ENCODE measurements at places on chromosomes 7 and 10.

DNA sequence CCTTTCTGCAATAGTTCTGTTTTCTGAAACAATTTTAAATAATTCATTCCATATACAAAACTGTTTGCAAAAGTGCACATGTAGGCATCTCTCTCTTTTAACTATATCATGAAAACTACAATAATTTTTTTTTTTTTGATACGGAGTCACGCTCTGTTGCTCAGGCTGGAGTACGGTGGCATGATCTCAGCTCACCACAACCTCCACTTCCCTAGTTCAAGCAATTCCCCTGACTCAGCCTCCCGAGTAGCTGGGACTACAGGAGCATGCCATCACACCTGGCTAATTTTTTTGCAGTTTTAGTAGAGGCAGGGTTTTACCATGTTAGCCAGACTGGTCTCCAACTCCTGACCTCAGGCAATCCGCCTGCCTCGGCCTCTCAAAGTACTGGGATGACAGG, 44.0 kb upstream of the SEMA3A start:
- no peak for DNase-seq

- no peak for DNase-seq
Measured at GRCh38 chr7:81469153-81469868, 300.5 kb downstream of the HGF start.

GRCh38 chr7:92634205-92634604, 44.0 kb upstream of the FAM133B start:
- DNase-seq: no peak

DNA sequence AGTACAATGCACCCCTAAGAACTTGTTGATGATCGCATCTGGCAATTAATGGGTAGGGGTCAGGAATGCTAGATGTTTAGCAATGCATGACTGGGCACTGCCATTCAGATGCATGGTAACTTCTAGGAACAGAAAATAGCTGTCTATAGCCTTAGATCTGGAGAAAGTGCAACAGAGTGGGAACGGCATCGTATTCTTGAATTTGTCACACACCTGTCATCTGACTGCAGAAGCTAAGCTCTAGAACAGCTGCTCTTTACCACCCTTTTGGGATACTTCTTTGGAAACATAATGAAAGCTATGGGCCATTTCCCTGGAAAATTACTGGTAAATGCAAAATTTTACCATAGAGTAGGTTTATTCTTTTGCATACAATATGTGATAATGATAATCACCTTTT, 118.1 kb downstream of the SLC25A13 start:
- DNase-seq: no peak

DNA sequence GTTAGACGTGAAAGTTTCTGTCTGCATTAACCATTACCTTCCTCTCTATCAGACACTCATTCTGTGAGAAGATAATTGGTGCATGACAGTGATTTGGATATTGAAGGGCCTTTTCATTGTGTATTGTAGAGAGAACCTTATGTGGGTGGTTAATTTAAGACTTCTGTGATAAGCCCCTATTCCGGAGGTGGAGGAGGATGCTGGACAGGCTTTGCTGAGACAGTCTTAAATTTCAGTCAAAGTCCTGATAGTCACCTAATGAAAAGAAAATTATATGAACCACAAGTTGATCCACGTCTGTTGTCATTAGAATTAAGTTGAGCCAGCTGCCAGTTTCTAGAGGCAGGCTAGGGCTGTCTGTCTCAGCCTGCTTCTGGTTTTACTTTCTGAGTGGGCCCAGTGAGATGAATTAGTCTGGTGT, 62.9 kb downstream of the CELF2 start:
- no peak for DNase-seq

GRCh38 chr10:123011987-123012386, 3.2 kb downstream of the ACADSB start:
- no peak for DNase-seq
